ENCODE measurements at places on chromosomes 2 and 18. TPM values are rescaled to one million over a fixed set of nuclear protein-coding genes. Genes with fewer than 3 reads are reported as not detected.

Gene ATRAID
- 144 TPM for total RNA-seq

Gene SKOR2
- total RNA-seq: not detected

Gene CD207
- total RNA-seq: not detected

Gene ARHGAP15
- not detected for total RNA-seq

Gene NEU2
- total RNA-seq: not detected

Gene B4GALT6
- 3.7 TPM for total RNA-seq
